Esophagus mucosa (tissue), 1 donor: ENCODE measurements at places on chromosomes 6 and 20. TPM values are rescaled to one million over a fixed set of nuclear protein-coding genes. Genes with fewer than 3 reads are reported as not detected.
A peak's percentile ranks its signal among the peaks of the same experiment; 100 is the strongest.

Gene FAXC
- 1.6 TPM for total RNA-seq

Gene EDN3
- 5.9 TPM for total RNA-seq

Gene SCUBE3
- 0.12 TPM for total RNA-seq

Gene FRK
- 7.8 TPM for total RNA-seq

Gene TMEM170B
- total RNA-seq: 0.20 TPM

Gene DSE
- 32.7 TPM for total RNA-seq

Gene UNC93A
- 4.5 TPM for total RNA-seq

Gene SMPD2
- 12.3 TPM for total RNA-seq

Gene ADGRB3
- total RNA-seq: 0.20 TPM

Gene TTK
- total RNA-seq: 11.0 TPM

Gene PNPLA1
- 0.20 TPM for total RNA-seq

Gene AHI1
- total RNA-seq: 7.4 TPM

DNA sequence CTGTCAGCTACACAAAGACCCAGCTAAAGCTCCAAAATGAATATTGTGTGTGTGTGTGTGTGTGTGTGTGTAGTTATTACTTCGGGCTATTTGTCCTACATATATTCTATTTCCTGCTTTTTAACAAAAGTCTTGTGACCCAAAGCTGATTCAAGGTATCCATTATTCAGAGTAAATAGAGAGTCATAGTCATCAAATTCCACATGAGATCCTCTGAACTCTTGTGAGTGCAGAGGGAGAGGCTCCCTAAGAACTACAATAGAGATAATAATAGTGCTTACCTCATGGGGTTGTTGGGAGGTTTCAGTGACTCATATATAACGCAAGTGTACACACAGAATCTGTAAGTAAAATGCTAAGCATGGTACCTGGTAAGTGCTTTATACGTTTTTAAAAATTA lies 95.6 kb upstream of the SHLD1 start:
- ATAC-seq: peak; percentile 94

DNA sequence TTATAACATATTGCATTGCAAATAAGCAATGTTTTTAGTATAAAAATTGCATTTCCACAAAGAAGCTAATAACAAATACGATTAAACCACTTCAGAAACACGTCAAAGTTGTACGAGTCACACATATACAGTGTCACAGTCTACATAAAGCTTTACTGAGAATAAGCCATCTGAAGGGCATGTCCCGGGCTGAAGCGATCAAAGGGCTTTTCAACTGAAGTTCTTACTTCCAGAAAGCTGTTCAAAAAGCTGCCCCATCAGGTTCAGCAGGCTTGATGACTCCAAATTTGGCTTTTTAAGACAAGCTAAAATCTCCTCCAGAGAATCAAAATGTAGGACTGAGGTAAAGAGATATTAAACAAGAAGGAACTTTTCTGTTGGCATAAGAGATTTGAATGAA lies 37.5 kb upstream of the HAO1 start:
- ATAC-seq: peak; percentile 71

DNA sequence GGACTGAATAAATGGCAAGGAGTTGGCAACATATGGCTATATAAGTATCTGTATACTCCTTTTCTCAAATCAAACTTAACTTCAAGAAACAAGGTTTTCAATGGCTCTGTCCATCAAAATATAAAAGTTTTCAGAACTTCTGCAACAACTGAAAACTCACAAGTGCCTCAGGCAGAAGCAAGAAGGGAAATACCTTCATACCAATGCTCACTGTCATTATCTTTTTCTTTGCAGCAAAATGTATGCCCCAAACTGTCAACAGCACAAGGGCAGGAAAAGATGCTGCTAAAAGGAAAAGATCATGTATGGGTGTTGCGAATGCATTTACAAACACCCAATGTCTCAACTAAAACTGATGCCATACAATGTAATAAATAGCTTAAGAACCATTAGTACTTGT lies 45.9 kb downstream of the PTPRK start:
- ATAC-seq: no peak

DNA sequence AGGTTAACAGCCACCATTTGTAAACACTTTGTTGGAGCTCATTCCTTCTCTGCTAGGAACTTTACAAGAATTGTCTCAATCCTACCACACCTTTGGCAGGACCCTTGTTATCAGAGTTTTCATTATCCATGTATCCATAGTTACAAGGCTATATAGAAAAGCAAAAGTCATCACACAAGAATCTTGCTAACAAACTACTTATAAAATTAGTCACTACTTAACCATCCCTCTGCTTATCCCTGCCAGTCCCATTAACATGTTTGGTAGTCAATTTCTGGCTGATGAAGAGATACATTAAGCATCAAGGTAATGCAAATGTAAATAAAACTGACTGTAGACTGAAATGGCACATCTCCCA lies 10.4 kb downstream of the ZSWIM3 start:
- no peak for ATAC-seq

DNA sequence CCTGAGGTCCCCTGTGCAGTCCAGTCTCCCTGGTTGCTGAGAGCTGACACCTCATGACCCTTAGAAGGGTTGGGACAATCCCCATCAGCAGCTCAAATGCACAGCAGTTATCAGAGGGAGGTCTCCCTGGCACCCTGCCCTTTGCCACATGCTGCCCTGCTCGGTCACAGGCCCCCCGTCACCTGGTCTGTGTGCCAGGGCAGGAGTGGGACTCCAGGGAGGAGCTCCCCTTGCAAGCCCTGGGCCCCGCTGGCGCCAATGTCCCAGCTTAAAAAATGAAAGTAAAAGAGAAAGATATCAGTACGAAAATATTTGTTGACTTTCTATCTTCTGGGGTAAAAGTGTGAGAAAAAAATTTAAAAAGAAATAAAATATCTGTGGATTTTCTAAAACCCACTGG lies 68.1 kb upstream of the SLC22A16 start:
- no peak for ATAC-seq

DNA sequence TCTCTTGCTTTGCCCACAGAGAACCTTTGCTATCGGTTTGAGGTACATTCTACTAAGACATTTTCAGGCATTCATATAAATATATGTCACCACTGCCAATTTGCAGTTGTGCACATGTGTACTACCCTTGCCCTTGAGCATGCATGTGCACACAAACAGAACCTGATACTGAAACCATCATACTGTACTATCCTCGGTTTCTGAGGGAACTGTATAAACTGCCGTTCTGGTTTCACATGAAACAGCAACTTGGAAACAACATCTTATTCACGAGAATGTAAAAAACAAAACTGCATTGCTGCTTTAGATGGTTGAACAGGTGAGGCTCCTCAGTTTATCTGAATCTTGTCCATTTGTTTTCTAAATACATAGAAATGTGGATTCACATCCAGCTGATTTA lies 151.2 kb upstream of the TMEM170B start:
- ATAC-seq: no peak

DNA sequence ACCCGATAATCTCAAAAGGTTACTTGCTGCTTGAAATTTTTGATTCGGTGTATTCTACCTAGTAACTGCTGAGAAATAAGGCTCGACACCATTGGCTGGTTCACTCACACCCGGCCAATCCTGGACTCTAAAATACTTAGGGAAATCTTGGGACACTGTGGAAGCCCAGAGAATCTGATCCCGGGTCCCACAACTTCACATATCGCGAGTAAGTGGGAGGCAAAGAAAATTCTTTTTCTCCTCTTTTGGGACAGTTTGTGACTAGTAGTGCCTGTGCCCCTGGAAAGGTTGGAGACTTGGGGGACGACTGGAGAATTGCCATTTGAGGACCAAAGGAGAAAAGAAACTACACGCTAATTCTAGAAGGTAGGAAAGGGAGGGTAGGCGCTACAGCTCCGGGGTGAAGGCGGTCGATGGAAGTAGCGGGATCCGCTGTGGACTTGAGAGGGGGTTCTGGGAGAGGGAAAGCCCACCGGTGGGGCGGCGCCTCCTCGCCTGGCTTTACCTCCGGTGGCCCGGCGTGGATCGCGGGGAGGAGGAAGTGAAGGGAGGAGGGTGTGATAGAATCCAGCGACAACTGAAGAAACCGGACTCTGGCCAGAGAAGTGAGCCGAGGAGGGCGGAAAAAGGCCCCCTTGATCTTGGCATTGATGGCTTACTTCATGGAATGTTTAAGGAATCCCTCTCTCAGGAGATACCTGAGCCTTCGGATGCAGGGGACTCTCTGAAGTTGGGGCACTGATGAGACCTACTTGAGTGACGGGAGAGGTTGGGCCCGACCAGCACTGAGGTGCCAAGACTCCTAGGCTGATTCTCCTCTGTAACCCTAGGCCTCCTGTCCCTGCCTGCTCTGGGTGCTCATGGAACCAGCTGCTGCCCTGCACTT lies 18.8 kb upstream of the BTN3A3 start:
- peak; percentile 94 for ATAC-seq

- no peak for ATAC-seq
Observed at GRCh38 chr6:41334482-41335040, 847 bp upstream of the NCR2 start.

DNA sequence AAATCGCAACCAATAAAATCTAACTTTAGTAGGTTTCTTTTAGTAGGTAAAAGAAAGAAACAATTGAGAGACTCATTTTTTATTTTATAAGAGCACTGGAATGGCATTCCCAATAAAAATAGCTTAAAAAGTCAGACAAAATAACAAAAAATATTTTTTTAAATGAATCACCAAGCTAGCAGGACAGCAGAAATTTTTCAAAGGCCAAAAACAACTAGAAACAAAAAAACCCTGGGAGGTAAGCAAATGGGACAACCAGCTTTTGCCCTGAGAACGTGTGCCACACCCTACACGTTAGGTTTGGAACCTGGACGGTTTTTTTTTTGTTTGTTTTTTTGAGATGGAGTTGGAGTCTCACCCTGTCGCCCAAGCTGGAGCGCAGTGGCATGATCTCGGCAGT lies 19.6 kb downstream of the GPLD1 start:
- ATAC-seq: no peak

GRCh38 chr6:56096541-56096940 lies 150.8 kb downstream of the COL21A1 start:
- no peak for ATAC-seq

GRCh38 chr6:160161647-160161986 lies 40.0 kb downstream of the SLC22A1 start:
- no peak for ATAC-seq

GRCh38 chr6:153023977-153024708 lies 21.6 kb upstream of the MTRF1L start:
- peak; percentile 79 for ATAC-seq

DNA sequence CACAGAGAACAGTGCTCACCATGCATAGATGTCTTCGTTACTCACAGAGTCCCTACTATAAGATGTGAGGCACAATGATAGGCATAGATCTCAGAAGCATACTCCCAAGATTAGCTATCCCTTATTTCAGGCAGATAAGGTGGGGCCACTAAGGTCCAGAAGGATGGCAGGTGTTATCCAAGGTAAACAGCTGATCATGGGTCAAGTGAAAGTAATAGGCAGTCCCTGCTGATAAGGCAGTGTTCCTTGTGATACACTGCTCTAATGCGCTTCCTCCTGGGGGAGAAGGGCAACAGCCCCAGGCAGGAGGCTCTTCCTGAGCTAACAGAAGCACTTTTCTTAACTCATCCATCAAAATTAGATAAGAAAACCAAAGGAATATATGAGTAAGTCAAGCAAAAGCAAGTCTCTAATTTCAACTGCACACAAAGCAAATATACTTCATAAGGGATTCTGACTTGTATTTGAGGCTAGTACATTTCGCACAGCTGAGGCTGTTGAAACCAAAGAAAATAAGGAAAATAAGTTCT lies 42.2 kb downstream of the METTL24 start:
- ATAC-seq: no peak

- ATAC-seq: peak; percentile 61
Observed at GRCh38 chr6:25312703-25313102, 33.5 kb downstream of the CARMIL1 start.

DNA sequence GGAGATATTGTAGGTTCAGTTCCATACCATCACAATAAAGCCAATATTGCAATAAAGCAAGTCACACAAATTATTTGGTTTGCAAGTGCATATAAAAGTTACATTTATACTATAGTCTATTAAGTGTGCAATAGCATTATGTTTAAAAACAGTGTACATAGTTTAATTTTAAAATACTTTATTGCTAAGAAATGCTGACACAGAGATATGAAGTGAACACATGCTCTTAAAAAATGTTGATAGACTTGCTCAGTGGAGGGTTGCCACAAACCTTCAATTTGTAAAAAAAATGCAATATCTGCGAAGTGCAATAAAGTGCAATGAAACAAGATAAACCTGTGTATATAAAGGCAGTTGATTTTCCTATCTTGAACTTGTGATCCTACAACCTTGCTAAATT lies 161.5 kb downstream of the PRDM13 start:
- no peak for ATAC-seq
